ENCODE measurements at places on chromosomes 6 and 20.

DNA sequence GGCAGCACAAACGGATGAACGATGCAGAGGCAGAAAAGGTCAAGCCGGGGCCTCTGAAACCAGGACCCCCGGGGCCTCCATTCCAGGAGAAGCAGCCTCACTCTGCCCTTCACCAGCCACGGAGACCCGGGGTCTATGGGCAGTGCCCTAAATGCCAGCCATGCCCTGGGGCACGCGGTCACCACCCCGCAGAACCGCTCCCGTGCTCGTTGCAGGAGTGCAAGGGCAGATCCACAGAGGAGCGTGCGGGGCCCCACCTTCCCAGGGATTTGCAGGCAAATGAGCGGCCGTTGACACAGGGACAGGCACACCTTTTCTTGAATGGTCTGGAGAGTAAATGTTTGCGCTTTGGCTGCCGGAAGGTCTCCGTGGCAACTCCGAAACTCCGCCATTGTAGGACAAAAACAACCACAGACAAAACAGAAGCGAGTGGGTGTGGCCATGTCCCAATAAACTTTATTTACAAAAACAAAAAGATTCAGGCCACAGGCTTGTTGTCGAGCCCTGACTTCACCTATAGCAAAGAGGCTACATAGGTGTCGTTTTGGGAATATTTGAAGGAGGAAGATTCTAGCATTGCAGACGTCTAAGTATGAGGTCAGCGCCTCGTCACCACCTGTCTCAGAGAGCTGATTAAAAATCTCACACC is 163.3 kb downstream of the TAF4 start:
- no peak for DNase-seq

DNA sequence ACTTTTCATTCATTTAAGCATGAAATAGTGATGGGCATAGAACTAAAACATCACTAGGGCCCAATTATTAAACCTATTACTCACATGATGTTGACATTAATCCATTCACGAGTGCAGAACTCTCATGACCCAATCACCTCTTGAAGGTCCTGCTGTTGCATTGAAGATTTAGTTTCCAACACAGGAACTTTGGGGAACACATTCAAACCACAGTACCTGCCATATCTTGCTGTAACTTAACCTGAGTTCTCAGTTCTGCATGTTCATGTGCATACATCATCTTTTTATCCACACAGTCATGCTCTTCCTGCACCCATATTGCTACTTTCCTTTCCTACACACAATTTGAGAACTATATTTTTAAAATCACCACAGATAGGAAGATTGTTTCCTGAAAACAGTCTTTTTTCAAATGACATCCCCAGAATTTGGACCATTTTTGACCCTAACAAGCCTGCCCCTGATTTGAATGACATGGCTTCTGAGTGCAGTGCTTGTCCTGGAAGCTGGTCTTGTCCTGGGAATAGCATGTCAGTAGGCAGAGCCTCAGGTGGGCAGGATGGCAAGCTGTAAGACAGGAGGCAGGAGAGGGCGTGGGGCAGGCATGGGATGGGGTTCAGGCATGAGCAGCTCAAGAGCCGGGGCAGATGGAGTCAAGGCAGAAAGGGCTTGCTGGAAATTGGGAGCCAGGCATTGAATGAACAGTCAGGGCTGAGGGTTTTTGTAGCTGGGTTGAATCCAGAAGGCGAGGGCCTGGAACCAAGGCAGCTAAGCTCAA is 49.2 kb upstream of the FOXC1 start:
- DNase-seq, result no peak

DNA sequence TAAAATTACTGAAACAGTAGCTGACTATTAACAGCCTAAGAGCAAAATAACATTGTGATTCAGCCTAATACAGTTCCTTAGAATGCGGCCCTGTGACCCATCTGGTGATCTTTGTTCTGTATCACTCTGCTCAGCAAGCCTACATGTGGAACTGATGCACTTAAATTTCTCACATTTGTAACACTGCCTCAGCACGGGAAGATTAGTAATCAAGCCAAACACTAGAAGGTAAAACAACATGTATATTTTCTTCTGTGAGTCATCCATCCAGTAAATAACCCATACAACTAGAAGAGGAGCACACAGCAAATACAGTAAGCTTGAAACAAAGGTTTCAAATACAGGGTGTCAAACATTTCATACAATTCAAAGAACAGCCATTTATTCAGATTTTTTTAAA is 189.7 kb upstream of the NOX3 start:
- DNase-seq, result no peak

GRCh38 chr6:154388803-154389202 is 32.2 kb upstream of the IPCEF1 start:
- DNase-seq, result no peak

GRCh38 chr20:3741836-3742458 is 9.5 kb downstream of the HSPA12B start:
- no peak for DNase-seq

DNA sequence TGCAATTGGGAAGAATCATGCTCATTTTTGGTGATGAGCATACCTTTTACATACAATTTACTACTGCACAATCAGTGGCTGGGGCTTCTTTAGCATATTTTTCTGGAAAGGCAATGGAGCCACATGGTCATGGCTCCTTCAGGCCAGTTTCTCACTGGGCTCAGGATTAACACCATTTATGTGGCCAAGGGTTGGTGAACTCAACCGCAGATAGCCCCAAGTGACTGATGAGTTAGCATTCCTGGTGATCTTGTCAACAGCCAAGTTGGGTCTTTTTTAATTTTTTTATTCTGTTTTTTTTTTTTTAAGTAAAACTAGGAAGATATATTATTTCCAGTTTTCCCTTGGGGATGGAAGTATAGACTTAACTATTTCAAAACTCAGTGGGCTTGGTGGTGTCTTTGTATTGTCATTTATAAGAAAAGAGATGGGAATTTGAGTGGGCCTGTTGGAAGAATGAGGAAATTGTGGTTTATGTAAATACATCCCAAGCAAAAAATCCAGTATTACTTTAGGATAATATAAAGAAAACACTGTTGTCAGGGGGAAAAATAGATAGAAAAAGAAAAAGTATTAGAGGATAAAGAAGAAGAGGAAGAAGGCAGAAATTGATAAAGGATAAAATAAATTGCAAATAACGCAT is 397.4 kb downstream of the MAFB start:
- DNase-seq, result no peak

DNA sequence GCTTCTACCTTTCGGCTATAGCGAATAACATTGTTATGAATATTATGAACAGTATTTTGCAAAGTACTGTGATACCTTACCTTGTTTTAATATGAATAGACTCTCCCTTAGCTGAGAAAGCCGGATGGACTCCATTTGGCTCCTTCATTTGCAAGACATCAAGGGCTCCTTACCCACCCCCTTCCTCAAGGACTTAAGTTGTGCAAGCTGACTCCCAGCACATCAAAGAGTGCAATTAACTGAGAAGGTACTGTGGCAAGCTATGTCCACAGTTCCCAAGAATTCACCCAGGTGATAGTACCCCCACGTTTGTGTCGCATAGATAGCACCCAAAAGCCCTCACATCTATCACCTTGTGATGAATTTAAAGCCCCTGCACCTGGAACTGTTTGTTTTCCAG is 11.2 kb downstream of the CST5 start:
- DNase-seq, result no peak

DNA sequence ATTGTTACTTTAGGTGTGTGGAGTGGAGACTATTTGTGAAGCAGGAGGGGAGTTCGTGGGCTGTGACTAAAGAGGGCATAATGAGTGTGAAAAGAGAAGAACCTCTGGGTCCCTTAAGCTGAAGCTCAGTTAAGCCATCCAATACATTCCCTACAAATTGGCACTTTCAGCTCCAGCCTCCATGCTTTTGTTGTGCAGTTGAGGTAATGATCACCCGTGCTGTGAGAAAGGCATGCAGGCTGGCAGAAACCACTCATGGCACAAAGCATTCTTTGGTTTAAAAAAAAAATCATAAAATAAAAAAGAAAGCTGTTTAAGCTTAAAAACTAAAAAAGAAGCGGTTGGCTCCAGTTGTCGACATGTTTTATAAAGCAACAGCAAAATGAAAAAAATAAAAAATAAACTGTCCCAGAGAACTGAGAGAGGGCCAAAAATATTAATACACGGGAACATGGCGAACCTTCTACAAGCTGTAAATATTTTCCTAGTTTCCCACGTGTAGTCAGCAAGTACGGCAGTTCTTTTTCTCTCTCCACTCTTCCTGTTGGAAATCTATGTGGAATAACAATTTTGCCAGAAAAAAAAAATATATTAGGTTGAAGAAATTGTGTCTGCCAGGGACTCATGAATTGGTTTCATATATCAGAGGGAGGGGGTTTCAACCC is 82.2 kb downstream of the ANKRD60 start:
- DNase-seq, result no peak

- no peak for DNase-seq
These were observed 35.6 kb downstream of the ADGRF4 start for GRCh38 chr6:47733879-47734558.

DNA sequence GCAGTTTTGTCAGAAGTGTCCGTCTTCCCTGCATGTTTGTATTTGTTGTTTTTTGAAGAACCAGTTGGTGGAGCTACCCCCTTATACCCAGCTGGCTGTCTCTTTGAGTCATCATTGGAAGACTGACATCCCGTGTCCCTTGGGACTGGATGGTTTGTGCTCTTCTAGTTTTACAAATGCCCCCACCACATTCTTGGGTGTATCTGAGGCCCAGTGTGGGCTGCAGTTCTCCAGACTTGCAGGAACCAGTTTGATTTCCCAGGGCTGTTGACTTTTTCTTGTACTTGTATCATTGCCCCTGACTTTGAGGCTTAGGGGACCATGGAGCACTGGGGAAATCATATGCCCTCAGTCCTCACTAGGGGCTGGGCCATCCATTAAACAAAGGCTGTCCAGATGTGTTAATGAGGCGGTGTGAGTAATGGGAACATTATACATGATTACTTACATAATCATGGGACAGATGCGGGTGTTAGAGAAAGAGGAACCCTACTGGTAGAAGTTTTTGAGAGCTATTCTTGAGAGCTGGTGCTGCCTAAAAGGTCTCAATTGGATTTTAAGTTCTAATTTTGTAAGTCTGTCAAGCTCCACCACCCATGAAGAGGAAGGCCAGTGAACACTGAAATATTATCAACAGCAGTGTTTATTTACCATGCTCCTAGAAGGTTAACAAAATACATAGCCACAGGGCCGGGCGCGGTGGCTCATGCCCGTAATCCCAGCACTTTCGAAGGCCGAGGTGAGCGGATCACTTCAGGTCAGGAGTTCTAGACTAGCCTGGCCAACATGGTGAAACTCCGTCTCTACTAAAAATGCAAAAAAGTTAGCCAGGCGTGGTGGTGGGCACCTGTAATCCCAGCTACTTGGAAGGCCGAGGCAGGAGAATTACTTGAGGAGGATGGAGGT is 8.5 kb downstream of the JARID2 start:
- peak; percentile 19 for DNase-seq

GRCh38 chr20:58553166-58553696 is 38.0 kb upstream of the APCDD1L start:
- DNase-seq, result no peak

GRCh38 chr20:48205786-48206185 is 420.5 kb upstream of the SULF2 start:
- no peak for DNase-seq

DNA sequence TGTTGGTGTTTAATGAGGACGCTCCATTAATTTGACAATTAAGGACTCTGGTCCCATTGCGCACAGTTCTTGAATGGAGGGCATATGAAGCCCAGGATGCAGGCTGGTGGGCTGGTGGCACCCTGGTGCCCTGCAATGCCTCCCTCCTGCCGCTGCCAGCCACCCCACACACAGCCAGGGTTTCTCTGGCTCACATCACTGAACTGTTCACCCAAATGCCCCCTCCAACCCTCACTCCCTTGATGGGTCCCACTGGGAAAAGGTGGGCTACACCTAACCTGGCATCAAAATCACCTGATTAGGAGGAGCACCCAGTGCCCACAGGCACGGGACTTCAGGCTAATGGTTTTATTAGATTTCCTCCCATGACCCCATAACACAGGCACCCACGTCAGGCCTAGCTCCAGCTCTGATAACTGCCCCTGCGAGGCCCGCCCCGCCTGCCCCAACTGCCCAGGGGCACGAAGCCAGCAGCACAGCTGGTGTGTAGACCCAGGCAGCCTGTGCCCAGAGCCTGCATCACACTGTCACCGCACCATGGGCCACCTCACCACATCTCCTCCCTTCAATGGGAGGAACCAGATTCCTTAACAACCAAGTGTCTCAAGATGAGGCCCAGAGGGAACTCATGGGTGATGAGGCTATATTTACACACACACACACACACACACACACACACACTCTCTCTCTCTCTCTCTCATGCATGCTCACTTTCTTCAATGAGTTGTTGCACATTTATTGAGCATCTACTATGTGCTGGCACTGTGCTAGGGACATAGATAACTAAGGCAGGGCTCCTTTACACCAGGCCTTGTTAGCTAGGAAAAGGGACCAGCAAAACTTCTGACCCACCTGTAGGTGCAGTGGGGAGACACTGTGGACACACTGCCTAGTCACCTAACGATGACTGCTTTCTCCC is 107.3 kb downstream of the NOL4L start:
- DNase-seq, result no peak

- DNase-seq, result no peak
These were observed 306.8 kb downstream of the FOXC1 start for GRCh38 chr6:1916334-1917070.

DNA sequence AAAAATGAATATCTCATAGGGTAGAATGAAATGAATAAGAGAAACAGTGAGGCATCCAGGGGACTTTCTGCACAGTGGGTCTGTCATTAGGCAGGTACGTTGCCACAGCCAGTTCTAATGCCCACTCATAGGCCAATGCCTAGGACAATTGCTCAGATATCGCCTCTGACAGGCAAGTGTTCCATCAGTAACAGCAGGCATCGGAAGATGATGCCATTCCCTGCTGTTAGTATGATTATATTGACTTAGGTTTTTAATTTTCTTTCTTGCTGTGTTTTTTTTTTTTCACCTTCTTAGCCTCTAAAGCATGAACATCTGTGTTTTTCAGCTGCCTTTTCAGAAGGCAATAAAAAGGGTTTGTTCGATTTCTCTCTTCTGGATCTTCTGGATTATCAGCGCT is 90.7 kb downstream of the PRL start:
- no peak for DNase-seq

GRCh38 chr20:49914310-49915117 is 815 bp downstream of the SPATA2 start:
- DNase-seq, result no peak

- no peak for DNase-seq
These were observed 46.7 kb downstream of the CNKSR3 start for GRCh38 chr6:154463573-154464419.

- no peak for DNase-seq
These were observed 31.8 kb upstream of the STX16 start for GRCh38 chr20:58619077-58619863.

GRCh38 chr20:35192118-35192872 is 20.4 kb downstream of the PROCR start:
- no peak for DNase-seq

Measured in NCI-H187 (cell line).